ENCODE measurements at places on chromosomes 7 and 10.

- no peak for DNase-seq
Observed at GRCh38 chr10:132101529-132101928, 35.8 kb downstream of the JAKMIP3 start.

- no peak for DNase-seq
Observed at GRCh38 chr7:71574153-71574860, 442.4 kb downstream of the GALNT17 start.

GRCh38 chr10:102596506-102596971, 47.7 kb upstream of the TRIM8 start:
- DNase-seq, result no peak

- no peak for DNase-seq
Observed at GRCh38 chr7:64992971-64993370, 2.1 kb upstream of the ZNF117 start.

DNA sequence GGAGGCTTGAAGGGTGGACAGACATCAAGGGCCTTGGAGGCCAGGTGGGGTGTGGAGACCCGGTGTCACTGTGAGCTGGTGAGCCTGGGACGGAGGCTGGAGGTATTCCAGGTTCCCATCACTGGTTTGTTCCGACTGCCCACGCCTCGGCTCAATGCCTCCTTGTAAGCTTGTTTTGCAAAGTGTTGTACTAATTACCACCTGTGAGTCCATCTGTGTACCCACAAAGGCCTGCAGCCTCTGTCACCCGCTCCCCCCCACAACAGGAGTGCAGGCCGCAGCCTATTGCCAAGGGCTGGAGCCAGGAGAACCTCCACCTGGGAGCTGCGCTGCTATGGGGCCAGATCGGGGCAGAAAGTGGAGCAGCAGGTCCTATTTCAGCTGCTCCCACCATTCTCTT, 521.8 kb upstream of the DPP6 start:
- no peak for DNase-seq

GRCh38 chr7:111558991-111559390, 3.3 kb downstream of the IMMP2L start:
- DNase-seq, result no peak
